Posterior vena cava (tissue), 2 donors: ENCODE measurements at places on chromosomes 4 and X. TPM values are rescaled to one million over a fixed set of nuclear protein-coding genes. Genes with fewer than 3 reads are reported as not detected.

Gene F9
- total RNA-seq = not detected

Gene EDNRA
- total RNA-seq = 29.8 TPM

Gene CFI
- total RNA-seq = 33.9 TPM

Gene IL2
- not detected for total RNA-seq

Gene FAT4
- 22.8 TPM for total RNA-seq

Gene SMR3B
- not detected for total RNA-seq

Gene HERC6
- 7.3 TPM for total RNA-seq

DNA sequence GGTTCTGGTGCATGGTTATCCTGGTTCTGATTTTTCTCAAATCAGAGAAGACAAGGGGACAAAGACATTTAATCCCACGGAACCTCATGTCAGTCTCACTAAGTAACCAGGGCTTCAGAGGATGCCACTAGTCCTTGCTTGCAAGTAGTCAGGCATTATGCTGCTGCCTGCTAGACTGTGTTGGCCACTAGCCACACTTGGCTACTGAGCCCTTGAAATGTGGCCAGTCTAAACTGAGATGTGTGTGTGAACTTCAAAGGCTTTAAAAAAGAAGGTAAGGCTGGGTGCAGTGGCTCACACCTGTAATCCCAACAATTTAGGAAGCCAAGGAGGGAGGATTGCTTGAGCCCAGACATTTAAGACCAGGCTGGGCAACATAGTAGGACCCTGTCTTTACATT is 48.6 kb upstream of the IGFBP7 start:
- no peak for DNase-seq

DNA sequence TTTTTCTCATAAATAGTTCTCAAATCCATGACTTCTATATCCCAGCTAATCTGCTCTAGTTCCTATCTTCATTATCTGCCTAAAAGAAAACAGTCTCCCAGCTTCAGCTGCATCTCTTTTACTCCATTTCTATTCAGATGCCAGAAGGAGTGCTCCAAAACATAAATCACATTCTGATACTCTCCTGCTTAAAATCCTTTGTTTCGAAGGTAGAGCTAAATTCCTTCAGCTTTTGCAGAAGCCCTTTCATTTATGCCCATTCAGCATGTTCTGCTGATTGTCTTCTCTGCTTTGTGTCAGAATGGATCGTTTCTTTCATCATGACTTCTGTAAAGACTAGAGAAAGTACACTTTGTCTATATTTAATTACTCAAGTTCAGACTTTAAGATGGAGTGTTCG is 440.1 kb upstream of the SMIM31 start:
- no peak for DNase-seq

DNA sequence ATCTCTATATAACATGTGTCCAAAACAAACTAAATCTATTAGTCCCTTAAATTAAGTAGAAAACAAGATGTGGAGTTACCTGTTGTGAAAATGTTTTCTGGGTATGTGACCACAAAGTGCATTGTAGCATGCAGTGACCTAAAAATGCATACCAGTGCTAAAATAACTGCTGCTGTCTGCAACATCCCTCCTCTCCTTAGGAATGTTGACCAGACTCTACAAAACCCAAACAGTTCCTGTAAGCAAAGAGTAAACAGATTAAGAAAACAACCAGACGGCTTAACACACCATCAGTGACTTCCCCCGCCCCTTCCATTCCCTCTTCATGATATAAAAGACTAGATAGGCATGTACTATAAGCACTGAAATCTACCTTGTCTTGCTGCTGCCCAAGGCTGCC is 15.8 kb upstream of the RAB33B start:
- DNase-seq = no peak

- DNase-seq = no peak
Observed at GRCh38 chrX:121504153-121504552, 456.7 kb downstream of the GLUD2 start.

- no peak for DNase-seq
Observed at GRCh38 chr4:37815591-37815990, 10.9 kb upstream of the PGM2 start.

GRCh38 chr4:20017070-20017776 is 234.5 kb upstream of the SLIT2 start:
- DNase-seq = no peak

- peak; percentile 16 for DNase-seq
Observed at GRCh38 chrX:1416327-1416784, 24.4 kb upstream of the SLC25A6 start.

DNA sequence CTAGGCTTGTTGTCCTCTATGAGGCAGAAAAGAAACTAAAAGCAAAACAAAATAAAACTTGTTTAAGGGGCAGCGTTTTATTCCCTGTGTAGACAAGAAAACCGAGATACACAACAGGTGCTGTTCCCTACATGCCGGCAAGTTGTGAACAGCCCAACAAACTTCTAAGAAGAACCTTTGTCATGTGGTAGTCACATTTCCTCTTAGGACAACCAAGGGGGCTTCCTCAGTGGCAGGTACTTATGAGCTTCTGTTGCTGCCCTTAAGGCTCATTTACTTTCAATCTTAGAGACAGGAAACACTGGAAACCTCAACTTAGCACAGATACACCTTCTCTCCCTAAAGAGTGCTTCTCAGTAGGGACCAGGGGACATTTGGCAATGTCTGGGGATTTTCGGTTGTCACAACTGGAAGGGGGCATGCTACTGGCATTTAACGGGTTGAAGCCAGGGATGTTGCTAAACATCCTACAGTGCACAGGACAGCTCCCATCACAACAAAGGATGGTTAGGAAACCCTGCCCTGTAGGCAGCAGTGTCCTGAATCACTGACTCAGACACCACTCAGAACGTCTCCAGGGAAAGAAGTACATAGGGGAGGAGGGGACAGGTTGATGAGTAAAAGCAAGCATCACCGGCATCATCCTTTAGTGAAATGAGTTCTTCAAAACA is 111.0 kb downstream of the ASB9 start:
- no peak for DNase-seq

GRCh38 chr4:79632114-79632513 is 224.1 kb upstream of the GK2 start:
- no peak for DNase-seq

- peak; percentile 84 for DNase-seq
Observed at GRCh38 chr4:155590796-155591585, 75.7 kb upstream of the GUCY1A1 start.

GRCh38 chr4:19579608-19580007 is 672.1 kb upstream of the SLIT2 start:
- no peak for DNase-seq

DNA sequence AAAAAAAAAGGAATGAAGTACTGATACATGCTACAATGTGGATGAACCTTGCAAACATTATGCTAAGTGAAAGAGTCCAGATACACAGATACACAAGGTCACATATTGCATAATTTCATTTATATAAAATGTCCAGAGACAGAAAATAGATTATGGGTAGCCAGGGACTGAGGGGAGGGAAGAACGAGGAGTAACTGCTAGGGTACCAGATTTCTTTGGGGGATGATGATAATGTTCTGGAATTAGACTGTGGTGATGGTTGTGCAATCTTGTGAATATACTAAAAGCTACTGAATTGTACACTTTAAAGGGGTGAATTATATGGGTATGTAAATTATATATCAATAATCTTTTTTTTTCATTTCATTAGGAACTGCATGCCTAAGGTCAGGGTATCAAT is 20.8 kb upstream of the AP1AR start:
- no peak for DNase-seq

DNA sequence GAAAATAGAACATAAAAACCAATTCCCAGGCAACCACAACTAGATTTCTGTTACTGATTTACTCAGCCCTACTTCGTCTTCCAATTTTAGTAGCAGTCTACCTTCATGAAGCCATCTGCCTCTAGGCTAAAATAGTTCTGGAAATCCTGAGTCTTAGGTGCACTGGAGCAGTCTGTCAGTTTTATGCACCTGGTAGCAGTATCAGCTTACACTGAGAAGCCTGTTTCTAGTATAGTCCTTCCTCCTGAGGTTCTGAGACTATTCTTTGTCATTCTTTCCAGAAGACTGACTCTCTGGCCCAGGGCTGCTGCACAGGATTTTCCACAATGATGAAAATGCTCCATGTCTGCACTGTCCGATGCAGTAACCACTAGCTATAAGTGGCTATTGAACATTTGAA is 16.9 kb upstream of the HPRT1 start:
- no peak for DNase-seq

DNA sequence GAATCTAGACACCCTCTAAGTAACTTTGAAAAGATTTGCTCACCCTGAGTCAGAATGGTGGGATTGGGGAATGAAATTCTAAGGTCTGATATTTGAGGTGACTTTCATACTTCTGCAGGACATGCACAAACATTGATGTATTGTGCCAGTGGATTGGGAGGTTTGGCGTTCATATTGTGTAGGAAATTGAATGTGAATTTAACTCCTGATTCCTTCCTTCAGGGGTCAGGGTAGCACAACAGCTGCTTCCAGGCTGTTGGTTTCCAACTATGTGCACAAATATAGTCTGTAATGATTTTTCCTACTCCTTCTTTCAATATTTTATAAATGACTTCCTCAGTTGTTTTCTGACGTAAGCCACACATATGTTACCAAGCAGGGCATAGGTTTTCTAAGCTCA is 3.1 kb downstream of the IL1RAPL1 start:
- no peak for DNase-seq

GRCh38 chr4:142129931-142130330 is 493.5 kb downstream of the IL15 start:
- DNase-seq = no peak
